Hypothalamus (tissue), 51 donors: ENCODE measurements at places on chromosomes 16 and 17.

DNA sequence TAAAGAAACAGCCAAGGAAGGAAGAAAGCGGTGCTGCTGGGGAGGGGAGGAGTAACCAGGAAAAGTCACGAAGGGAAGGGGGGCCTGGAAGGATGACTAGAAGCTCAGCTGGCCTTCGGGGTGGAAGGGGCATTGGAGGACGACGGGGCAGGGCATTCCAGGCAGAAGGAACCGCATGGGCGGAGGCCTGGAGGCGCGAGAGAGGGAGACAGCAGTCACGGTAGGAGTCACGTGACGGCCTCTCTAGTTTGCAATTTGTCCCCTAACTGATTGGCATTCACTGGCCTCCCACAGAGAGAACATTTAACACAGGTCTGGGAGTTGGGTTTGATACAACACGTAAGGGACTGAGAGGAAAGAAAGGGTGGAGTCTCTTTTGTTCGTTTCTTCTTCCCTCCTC lies 63.9 kb downstream of the RTN4RL1 start:
- no peak for DNase-seq

- DNase-seq, result no peak
Observed at GRCh38 chr16:2966808-2967191, 2.3 kb upstream of the PAQR4 start.

- DNase-seq, result no peak
Observed at GRCh38 chr17:74827800-74828199, 31.9 kb downstream of the GRIN2C start.

- DNase-seq, result no peak
Observed at GRCh38 chr17:41939044-41939692, 8.8 kb downstream of the ODAD4 start.

- DNase-seq, result no peak
Observed at GRCh38 chr16:15487336-15488284, 53.2 kb downstream of the BMERB1 start.

DNA sequence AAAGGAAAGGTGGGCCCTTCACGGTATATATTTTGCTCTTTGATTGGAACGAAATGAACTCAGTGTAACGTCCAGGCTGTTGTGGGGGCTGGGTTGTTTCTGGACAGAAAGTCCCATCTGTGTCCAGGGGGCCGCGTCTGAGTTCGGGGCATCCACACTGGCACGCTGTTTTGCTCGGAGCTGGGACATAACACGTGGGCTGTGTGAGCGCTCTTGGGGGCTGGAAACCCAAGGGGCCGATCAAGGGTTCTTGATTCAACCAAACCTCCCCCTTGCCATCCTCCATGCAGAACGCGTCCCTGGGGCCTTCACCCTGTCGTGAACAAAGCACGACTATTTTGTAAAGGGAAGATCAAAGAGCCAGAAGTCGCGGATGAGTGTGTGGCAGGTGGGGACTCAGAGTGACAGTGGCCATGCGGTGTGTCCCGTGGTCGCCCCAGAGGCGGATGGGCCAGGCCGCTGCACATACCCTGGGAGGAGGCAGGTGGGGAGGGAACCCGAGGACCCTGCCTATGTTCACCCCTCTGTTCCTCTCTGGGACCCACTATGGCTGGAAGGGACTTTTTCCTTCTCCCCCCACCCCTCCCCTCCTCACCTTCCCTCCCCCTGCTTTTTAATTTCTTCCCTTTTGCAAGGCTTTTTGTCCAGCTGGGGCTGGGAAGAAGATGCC lies 387.2 kb downstream of the SEC14L1 start:
- no peak for DNase-seq
